Stimulated activated CD8-positive, alpha-beta memory T cell treated with anti-CD3 and anti-CD28 coated beads, Interleukin-4, amount 100 ng/mL, for 48 hours (primary cell): ENCODE measurements at places on chromosomes 11 and 22.

DNA sequence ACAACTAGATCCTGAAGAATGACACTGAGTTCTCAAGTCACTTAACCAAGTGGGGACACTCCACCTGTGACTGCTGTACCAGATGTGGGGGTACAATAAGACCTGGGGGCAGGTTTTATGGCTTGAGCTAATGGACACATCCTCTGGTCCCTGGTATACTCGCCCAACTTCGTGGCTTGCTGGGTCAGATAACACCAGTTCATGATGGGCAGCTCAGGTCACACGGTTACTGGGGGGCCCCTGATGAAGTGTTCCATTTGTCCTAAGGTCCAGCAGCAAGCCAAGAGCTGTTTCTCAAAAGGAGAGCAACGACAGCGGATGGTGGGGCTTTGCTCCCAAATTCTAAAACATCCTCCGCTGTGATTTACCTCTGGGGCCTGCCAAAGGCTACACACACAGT, 1368.4 kb downstream of the BRD1 start:
- no peak for DNase-seq

DNA sequence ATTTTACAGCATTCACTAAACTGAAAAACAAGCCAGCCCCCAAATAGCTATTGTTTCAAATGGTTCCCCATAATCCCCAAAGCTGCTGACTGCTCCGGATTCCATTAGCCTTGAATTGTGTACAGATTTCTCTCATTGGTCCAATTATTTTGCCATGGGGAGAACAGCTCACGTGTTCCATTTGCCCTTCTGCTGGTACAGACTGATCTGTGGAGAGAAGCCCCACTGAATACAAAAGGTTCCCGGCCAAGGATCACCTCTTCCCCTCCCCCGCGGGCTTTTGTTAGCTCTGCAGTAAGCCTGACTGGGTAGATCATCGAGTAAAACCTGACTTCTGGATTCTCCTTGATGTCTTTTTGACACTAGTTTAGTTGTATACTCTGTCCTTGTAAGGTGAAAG, 9.1 kb upstream of the MAPK8IP1 start:
- DNase-seq: no peak

- peak; percentile 45 for DNase-seq
These were observed 67.7 kb downstream of the BCL2L13 start for GRCh38 chr22:17705951-17706900.

GRCh38 chr11:63906087-63906486, 10.9 kb downstream of the RCOR2 start:
- DNase-seq: no peak

- no peak for DNase-seq
These were observed 356.8 kb downstream of the BRD1 start for GRCh38 chr22:49470741-49471503.

GRCh38 chr11:26187639-26188038, 144.3 kb upstream of the ANO3 start:
- DNase-seq: no peak

DNA sequence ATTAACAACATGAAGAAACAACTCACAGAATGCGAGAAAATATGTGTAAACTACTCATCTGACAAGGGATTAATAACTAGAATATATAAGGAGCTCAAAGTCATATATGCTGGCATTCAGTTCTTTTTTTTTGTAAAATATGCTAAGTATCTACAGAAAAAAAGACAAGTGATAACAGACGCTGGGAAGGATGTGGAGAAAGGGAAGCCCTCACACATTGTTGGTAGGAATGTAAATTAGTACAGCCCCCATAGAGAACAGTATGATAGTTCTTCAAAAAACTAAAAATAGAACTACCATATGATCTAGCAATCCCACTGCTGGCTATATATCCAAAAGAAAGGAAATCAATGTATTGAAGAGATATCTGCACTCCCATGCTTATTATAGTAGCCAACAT, 13.8 kb downstream of the GAB2 start:
- DNase-seq: no peak

- DNase-seq: no peak
These were observed 32.0 kb downstream of the NADSYN1 start for GRCh38 chr11:71485063-71485399.

DNA sequence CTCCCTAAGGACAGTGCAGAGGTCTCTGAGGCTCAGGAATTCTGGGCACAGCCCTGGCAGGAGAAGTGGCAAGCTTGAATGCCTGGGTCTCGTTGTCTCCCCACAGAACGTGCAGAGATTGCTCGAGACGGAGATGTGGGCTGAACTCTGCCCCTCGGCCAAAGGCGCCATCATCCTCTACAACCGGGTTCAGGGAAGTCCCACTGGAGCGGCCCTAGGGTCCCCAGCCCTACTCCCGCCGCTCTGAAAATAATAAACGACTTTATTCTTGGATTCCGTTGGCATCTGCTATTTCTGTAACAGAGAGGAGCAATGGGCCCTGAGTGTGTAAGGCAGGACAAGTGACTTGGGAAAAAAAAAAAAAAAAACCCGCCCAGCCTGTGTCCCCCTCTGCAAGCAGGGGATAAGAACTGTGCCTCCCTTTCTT, 591 bp upstream of the DNAJC4 start:
- no peak for DNase-seq

DNA sequence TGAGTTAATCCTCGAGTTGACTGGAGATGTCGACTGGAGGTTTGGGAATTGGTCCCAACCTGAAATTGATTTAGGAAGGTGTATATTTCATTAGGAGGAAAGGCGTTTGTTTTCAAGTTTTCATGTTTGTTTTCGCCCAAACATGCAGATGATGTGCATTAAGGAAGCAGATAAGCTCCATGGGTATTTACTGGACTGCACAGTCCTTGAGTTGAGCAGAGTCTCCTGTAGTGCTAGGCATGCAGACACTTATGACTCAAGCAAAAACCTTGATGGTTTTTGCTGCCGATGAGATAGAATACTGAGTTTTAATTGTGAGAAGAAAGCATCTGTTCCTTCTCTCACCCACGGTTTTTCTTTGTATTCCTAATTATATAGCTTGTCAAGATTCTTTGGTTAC, 27.9 kb downstream of the CABIN1 start:
- no peak for DNase-seq

GRCh38 chr22:22397292-22397870, 111.2 kb downstream of the ZNF280B start:
- no peak for DNase-seq

DNA sequence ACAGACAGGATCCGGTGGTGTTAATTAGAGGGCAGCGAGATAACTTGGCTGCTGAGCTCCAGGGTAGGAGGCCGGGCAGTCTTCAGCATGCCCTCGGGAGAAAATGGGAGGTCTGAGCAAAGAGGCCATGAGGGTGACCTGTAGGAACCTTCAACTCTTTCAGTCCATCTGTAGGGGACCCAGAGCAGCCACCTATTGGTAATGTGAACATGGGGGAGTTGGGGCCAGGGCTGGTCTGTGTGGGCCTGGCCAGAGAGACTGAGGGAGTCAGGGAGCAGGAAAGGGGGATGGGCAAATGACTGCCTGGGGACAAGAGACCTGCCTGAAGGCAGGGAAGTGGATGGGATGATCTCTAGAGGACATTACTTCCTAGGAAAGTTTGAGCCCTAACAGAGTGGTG, 101.0 kb upstream of the NNMT start:
- no peak for DNase-seq

GRCh38 chr11:128212324-128212723, 375.0 kb downstream of the ETS1 start:
- no peak for DNase-seq

DNA sequence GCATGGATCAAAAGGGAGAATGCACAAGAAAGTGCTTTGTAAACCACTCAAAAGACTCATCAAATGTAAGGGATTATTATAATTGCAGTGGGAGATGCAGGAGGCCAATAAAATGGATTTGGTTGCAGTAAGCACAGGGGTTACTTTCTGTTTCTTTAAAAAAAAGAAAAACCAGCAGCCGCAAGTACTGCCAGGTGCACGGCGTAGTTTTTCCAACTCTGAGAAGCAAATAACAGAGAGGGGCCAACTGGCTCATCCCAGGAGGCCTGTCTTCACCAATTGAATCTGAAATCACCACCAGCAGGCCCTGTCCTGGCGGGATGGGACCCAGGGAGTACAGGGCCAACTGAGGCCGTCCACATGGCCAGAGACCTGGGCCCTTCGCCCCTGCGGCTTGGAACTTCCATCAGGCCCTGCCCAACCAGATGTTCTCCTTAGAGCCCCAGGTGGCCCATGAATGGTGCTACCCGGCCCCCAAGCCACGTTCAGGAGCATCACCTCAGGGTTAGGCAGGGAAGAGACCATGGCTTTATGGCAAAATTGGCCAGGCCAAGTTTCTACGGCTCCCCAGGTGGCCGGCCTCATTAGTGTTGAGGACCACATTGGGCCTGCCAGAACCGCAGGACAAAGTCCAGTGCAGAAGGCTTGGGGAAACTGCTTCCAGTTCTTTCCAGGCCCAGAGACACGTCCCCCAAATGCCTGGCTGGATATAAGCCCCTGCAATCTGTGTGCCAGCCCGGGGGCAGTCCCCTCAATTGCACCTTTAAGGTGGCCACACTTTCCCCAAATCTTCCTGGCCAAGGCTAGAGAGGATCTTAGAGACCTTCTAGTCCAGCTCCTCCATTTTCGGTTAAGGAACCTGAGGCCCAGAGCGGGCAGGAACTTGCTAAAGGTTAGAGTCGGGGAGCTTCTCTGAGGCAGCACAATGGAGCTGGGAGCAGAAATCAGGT, 61.7 kb downstream of the CHRDL2 start:
- peak; percentile 3 for DNase-seq

GRCh38 chr22:36727110-36727509, 23.6 kb upstream of the CACNG2 start:
- no peak for DNase-seq

DNA sequence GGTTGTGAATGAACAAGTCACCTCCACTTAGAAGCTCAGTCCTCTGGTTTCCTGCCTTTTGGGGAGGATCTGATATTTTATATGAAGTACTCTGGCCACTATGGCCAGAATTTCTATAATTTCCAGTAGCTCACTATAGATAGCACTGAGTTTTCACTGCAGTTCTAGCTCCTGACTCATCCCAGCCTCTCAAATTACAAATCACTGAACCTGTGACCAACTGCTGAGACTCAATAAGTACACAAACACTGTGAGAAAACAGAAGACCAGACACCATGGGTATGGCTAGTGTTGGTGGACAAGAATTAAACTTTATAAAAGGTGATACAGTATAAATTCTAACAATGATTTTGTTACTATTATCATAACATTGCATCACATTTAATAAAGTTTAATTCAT, 47.1 kb upstream of the UCP3 start:
- DNase-seq: no peak

GRCh38 chr11:80383655-80384054, 942.8 kb upstream of the TENM4 start:
- DNase-seq: no peak

DNA sequence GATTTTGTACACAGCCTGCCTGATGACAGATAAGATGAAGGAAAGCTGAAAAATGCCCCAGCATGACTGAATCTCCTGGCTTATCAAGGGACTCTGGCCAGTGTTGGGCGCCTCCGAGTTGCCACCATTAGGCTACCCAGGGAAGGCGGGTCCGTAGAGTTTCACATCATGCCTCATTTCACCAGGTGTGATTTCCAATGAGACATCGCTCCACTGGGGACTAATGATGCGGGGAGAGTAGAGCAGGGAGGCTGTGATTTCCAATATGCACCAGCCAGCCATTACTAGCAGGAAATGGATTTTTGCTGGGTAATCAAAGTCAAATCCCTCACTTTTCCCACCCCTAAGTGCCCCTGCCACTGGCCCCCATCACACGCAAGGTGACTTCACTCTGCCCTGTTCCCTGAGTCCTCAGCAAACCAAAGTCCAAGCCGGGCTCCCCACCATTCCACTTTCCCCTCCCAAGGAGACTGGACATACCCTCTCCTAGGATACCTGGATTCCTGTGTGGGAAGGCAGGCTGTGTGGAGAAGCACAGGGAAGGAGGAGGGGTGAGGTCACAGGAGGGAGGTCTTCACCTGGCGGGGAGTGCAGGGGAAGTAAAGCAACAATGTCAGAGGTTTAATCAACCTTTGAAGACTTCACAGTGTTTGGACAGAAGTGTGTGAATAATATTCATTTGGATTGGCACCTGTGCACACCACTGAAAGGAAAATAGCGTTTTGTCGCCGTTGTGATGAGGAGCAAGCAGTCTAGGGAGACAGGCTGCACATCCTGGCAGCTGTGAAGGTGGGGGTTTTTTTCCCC, 613.3 kb upstream of the CADM1 start:
- no peak for DNase-seq

DNA sequence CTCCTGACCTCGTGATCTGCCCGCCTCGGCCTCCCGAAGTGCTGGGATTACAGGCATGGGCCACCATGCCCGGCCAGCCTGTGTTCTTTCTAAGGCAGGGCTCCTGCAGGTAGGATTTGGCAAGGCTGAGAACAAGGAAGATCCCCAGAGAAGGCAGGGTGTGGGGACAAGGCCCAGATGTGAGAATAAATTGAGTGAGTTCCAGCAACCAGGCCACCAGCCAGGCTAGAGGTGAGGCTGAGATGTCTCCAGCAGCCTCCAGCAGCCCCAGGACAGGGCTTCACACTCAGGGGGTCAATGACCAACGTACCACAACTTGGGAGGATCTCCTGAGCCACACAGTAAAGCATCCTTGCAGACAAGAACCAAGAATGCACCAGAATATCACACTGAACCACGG, 75.1 kb downstream of the BUD13 start:
- no peak for DNase-seq

GRCh38 chr11:61744181-61744580, 8.3 kb upstream of the MYRF start:
- DNase-seq: no peak

DNA sequence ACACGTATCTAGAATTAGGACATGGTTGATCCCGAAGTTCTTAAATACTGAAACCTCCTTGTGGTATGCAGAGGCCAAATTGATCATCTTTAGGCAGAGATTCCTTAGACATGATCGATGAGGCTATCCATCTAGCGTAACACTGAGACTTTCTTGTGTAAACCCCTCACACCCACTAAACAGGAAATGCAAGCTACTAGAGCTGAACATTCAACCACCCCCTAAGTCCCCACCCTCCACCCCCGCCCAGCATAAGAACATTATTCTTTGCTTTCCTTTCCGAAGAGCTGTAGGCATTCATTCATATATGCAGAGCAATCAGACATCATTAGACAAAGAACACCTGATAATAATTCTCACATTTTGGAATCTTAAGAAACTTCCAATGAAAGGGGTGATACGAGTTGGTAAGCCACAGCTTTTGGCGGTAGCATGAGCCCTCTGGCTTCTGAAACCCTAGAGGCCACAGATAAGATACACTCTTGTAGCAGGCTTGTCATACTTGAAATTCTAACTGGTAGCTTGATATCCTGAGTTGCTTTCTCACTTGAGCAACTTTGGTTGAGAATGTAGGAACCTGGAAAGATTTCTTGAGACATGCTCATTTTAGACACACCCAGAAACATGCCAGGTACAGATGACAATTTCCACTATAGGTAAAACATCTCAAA, 42.2 kb downstream of the FLI1 start:
- DNase-seq: no peak

GRCh38 chr11:134519788-134520187, 107.7 kb upstream of the B3GAT1 start:
- DNase-seq: no peak

DNA sequence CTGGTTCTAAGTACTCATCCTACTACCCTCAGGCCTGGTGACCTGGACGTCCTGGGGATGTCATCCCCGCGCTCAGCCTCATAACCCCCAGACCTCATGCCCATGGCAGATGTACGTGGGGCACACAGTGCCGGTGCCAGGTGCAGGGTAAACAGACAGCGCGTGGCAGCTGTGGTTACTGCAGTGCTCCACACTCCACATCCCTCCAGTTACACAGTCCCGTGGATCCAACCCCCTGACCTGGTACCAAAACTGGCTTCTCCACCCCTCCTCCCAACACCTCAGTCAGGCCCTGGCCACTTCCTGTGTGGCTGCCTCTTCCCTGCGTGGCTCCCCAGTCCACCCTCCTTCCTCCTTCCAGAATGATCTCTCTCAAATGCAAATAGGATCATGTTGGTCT, 95.2 kb downstream of the DSCAML1 start:
- DNase-seq: no peak
